ENCODE measurements at places on chromosomes 6 and 20. TPM values are rescaled to one million over a fixed set of nuclear protein-coding genes. Genes with fewer than 3 reads are reported as not detected.

Gene RAD21L1
- not detected for total RNA-seq

Gene SLC17A1
- total RNA-seq = not detected

Gene MATN4
- total RNA-seq = not detected

Gene BANF2
- not detected for total RNA-seq

Gene TRIM31
- total RNA-seq = not detected
